Stomach (tissue), 19 donors: ENCODE measurements at places on chromosomes 5 and 9.

DNA sequence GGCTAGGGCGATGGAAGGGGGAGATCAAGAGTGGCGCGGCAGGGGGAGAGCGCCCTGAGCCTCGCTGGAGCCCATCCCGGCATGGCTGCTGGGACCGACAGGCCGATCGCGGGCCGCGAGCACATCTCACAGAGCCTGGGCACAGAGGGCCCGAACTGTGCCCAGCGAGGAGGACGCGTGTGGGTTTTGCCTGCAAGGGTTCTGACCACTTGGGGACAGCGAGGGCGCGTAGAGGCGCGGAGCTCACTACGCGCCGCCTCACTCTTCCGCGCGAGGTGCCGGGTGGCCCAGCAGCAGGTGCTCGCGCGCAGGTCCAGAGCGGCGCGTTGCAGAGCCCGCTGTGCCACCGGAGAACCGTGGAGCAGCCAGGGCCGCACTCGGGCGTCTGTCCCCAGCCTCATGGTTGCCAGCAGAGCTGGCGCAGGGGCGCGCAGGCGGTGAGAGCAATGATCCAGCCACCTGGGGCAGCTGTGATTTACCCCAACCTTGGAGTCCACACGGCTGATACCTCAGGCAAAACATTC lies 16.3 kb upstream of the PITX1 start:
- peaks cover 42% of the 10 kb centered on the region for H3K4me1 ChIP-seq
- no peak overlapping the region for H3K27ac ChIP-seq
- DNase-seq = no peak
- H3K36me3 ChIP-seq = no peaks in the 10 kb centered on the region

- H3K4me1 ChIP-seq = no peaks in the 10 kb centered on the region
- no peaks in the 10 kb centered on the region for H3K27me3 ChIP-seq
- H3K27ac ChIP-seq = peak overlapping the region; percentile 34
- H3K4me3 ChIP-seq = no peak overlapping the region
Measured at GRCh38 chr9:112194969-112195431, 19.9 kb upstream of the SUSD1 start.

- no peak for DNase-seq
- H3K27me3 ChIP-seq = no peaks in the 10 kb centered on the region
- no peaks in the 10 kb centered on the region for H3K36me3 ChIP-seq
- no peak overlapping the region for H3K27ac ChIP-seq
- H3K4me1 ChIP-seq = no peaks in the 10 kb centered on the region
Measured at GRCh38 chr5:89758146-89758545, 651.4 kb downstream of the CETN3 start.

GRCh38 chr5:55857247-55857640 lies 6.1 kb downstream of the IL31RA start:
- no peak overlapping the region for H3K4me3 ChIP-seq
- DNase-seq = no peak
- H3K4me1 ChIP-seq = no peaks in the 10 kb centered on the region
- H3K27ac ChIP-seq = no peak overlapping the region

DNA sequence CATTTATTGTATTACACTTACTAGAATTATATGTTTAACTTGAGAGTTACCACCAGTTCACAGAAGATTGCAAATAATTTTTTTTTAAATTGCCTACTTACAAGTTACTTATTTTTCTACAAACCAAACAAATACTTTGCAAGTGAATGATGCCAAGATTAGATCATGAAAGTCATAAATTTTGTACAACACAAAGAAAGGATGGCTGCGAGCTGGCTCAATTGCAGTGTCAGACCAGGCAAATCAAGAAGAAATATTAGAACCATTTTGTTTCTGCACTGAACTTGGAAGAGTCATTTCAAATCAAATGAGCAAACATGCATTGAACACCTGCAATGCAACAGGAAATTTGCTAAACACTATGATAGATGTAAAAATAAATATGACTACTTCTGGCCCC lies 97.3 kb downstream of the PLCXD3 start:
- no peaks in the 10 kb centered on the region for H3K4me1 ChIP-seq
- H3K27me3 ChIP-seq = no peaks in the 10 kb centered on the region
- H3K36me3 ChIP-seq = no peaks in the 10 kb centered on the region
- DNase-seq = no peak
- no peak overlapping the region for H3K27ac ChIP-seq

DNA sequence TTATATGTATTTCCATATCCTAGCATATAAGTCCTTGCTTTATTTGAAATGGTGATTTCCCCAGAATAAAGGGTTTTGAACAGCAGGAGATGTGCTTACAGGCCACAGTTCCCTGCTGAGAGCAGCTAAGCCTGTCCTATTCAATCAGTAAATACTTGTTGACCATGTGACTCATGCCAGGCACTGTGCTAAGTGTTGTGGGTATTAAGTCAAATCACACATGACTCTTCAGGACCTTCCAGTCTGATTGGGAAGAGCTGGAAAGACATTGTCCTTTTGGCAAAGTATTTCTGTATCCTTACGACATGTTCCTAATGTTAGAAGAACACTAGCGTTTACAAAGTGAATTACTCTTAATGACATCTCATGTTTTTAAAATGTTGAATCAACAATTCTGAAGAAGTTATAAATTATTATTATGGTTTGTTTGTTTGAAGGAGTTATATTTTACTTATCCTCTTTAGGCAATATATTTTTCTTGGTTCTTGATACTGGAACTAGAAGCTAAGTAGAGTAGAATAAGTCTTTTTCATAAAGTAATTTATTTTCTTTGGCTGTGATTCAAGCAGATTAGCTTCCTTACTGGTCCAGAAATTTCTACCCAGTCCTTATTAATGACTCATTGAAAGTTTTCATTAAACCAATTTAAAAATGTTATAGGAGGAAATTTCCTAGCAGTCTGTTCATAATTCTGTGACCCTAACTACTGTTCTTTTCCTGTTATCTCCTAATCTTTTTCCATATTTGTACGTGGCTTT lies 82.1 kb downstream of the GAPVD1 start:
- H3K27ac ChIP-seq = no peak overlapping the region
- H3K27me3 ChIP-seq = no peaks in the 10 kb centered on the region
- no peak overlapping the region for H3K4me3 ChIP-seq
- no peak for DNase-seq

DNA sequence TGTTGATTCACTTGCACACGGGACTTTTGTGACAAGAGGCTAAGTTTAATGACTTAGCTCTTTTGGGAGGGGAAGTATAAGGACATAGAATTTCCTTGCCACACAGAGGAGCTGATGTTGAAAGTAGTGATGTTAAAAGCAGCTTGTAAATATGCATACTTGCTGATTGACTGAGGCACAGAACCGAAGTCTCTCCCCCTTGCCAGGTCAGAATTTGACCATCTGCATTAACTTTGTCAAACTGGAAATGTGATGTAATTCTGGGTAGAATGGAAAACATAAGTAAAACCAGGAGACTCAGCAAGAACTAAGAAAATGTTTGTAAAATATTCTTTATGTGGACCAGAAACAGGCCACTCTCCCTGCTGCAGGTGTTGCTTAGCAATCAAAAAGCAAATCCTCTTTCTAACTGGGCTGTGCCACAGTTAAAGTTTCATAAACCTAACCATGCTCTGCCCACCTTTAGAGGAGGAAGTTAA lies 284.2 kb downstream of the NR3C1 start:
- peaks cover 16% of the 10 kb centered on the region for H3K36me3 ChIP-seq
- no peak overlapping the region for H3K27ac ChIP-seq
- H3K4me1 ChIP-seq = no peaks in the 10 kb centered on the region
- no peak for DNase-seq
- no peak overlapping the region for H3K4me3 ChIP-seq

- peaks cover 88% of the 10 kb centered on the region for H3K4me1 ChIP-seq
- H3K27me3 ChIP-seq = no peaks in the 10 kb centered on the region
- no peak overlapping the region for H3K4me3 ChIP-seq
- DNase-seq = no peak
- no peak overlapping the region for H3K27ac ChIP-seq
Measured at GRCh38 chr5:16461782-16462181, 3.8 kb downstream of the ZNF622 start.
